Activated T-helper 9 cell treated with anti-CD3 and anti-CD28 coated beads, Interleukin-2, amount 50 U/mL, for 16 hours (primary cell): ENCODE measurements at places on chromosomes 2 and 18.

- no peak for DNase-seq
Observed at GRCh38 chr18:74456017-74456348, 1.1 kb downstream of the DIPK1C start.

DNA sequence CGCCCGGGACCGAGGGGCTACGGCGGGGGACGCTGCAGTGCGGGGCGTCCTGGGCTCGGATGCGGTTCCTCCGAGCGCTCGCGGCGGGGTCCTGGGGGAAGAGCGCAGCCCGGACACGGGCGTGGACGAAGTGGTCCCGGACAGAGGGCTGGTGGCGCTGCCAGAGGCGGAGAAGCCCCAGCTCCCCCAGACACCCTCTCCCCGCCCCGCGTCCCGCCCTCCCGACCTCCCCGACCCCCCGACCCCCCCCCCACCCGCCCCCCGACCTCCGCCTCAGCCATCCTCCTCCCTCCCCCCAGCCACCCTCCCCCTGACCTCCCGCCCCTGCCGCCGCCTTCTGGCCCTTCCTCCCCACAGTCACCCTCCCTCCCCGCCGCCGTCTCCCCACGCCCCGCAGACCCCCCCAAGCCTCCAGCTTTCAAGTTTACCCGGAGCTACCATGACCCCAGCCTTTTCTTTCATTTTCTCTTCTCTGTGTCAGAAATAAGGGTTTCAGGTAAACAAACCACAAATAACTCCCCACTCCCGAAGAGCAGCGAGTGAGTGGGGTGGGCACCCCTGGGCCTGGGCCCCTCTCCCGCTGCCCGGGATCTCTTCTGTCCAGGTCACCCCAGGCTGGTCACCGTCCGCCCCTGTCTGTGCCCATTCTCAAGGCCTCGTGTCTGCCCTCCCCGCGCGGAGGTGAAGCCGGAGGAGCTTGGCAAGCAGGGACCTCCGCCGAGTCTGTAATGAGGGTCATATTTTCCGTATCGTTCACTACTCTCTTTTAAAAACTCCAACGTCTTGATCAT lies 5.1 kb downstream of the NFATC1 start:
- peak; percentile 66 for DNase-seq

DNA sequence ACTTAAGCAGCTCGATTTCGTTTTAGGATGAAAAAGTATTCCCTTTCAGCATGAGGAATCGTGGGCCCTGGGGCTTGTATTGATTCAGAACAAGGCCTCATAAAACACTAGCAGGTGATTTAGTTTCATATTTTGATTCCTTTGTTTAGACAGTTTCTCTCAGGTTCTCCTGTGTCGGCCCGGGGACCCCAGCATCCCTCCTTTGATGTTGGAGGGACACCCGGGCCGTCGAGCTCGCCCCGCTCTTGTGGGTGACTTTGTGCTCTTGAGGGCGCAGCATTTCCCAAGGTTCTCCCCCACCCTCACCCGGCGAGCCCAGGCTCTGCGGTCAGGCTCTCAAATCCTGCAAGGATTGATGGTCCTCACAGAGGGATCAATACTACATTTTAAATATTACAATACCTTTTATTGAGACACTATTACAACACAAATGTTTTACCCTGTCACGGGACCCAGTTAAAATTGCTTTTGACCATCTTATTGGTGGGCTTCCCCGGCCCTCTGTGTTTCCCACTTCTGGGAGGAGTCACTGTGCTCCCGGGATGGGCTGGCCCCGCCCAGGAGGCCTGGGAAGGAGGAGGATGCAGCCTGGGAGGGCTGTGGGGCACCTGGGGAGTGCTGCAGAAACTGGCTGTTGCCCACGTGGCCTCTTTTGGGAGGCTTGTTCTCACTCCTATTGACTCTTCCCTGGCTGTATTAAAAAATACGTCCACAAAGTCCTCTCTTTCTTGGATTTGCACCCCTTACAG lies 222.6 kb downstream of the INSIG2 start:
- DNase-seq, result no peak

DNA sequence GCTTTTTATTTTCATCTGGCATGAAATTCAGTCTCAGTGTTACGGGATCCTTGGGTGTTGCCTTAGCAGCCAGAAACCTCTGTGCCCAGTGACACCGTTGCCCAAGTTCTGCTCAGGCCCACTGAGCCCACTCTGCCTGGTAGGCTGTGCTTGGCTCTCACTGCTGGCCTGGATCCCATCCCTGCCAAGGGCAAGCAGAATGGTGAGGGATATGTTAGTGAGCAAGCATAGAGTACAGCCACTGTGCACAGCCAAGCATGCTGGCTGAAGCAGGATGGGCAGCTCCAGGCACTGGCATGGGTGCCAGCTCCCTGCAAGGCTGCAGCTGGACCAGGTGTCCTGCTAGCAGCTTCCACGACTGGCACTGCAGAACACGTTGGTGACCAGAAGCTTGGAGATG lies 194.7 kb upstream of the TFPI start:
- no peak for DNase-seq

DNA sequence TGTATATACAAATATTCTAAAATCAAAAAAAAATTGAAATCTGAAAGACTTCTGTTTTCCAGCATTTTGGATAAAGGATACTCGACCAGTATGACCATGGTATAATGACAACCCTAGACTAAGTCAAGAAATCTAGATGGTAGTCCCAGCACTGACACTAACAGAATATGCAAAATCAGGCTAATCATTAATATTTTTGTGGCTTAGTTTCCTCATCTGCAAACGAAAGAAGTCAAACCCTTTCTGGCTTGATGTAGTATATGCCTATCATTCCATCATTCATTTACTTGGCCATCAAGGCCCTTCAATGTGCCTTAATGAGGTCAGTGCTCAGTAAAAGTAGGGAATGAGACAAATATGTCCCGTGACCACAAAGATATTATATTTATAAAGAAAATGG lies 83.5 kb downstream of the NCKAP5 start:
- DNase-seq, result no peak

DNA sequence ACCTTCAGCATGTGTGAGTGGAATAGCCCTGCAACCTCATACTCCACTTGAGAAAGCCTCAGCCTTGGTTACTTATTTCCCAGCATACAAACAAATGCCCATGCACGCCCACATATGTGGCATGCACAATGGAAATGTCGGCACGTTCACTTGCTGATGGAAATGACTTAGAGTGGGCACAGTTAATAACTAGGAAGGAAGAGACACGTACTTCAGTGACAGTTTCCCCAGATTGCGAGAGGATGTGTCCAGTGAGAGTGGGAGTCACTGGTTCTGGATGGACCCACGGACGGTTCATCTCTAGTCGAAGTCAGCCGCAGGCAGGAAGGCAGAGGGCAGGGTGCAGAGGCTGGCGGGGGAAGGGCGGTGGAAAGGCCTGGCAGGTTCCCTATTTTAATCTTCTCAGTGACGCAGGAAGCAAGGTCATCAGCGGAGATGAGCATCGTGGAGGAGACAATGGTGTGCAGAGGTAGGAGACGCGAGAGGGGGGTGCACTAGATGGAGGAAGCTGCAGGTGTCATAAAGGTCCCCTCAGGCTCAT lies 350.7 kb upstream of the MYT1L start:
- no peak for DNase-seq

GRCh38 chr2:161424394-161424769 lies 8.3 kb downstream of the TBR1 start:
- DNase-seq, result no peak

GRCh38 chr2:221166292-221166691 lies 405.8 kb downstream of the EPHA4 start:
- no peak for DNase-seq

GRCh38 chr18:22060361-22060760 lies 109.0 kb upstream of the GATA6 start:
- DNase-seq, result no peak

DNA sequence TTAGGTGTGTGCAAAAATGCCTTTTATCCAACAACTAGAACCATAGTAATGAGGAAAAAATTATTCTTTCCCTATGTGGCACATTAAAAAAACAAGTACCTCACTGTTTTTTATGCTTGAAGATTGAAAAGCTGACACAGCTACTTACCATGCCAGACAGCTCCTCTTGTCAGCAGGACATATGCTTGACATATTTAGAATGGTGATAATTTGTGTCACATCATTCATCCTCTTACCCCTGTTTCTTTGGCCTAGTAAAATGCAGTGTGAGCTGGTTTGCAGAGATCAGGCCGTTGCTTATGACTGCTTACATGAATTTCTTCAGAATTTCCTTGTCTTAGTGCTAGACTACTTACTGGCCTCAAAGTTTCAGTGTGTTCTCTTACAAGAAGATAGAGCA lies 869.9 kb downstream of the LRP1B start:
- no peak for DNase-seq

GRCh38 chr18:13323186-13323585 lies 104.6 kb downstream of the LDLRAD4 start:
- DNase-seq, result no peak

GRCh38 chr2:70009762-70010575 lies 48.5 kb upstream of the ASPRV1 start:
- DNase-seq, result no peak

GRCh38 chr2:141001750-141002149 lies 1129.1 kb downstream of the LRP1B start:
- DNase-seq, result no peak

- no peak for DNase-seq
Observed at GRCh38 chr2:60961457-60961856, 56.1 kb upstream of the PEX13 start.

DNA sequence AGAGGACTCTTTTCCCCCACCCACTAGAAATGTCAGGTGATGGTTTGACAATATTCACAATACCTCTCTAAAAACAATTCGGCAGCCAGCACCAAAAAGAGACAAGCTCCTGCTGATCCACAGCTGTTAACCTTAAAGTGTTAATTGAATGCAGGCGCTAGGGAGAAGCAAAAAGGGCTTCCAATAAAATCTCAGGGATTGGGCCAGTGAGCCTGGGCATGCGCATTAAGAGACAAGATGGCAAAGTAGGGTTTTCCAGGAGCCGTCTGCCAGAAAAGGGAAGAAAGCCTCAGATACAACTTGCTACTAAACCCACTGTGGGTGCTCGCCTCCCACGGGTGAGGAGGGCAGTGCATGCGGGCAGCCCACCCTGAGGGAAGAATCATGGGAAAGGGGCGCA lies 98.8 kb downstream of the HS6ST1 start:
- DNase-seq, result no peak

DNA sequence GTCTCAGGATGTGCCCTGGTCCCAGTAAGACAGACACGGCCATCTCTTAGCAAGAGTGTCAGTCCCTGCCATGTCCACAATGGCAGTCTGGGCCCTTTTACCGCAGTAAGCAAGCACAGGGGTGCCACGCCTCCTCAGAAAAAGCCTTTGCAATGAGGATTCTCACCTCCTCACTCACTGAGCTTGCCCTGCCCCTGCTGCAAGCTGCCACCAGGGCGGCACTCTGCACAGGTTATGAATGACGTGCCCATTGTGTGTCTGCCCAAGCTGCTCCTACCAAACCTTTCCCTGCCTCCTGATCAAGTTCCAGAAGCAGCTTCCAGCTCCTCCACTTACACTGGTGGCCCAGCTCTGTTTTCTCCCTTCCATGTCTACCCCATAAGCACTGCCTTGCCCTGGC lies 23.3 kb downstream of the ERCC3 start:
- DNase-seq, result no peak

GRCh38 chr2:150528861-150529801 lies 41.7 kb upstream of the RND3 start:
- no peak for DNase-seq

GRCh38 chr18:36692371-36692770 lies 136.4 kb downstream of the TPGS2 start:
- no peak for DNase-seq

DNA sequence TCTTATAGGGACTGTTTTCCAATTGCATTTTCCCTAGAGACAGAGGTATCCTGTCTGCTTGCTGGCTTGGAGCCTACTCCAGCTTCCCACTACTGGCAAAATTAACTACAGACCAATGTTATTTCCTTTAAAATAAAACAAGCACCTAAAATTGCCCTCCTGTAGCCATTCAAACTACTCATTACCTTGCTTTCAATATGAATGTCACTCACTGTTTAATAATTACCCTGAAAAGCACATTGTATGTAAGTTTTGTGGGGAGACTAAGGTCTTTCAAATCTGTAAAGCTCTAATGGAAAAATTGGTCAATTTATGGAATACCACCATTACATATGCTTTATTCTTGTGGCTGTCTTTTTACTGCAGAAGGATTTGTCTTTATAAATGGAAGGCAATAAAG lies 87.3 kb downstream of the DOCK10 start:
- DNase-seq, result no peak

DNA sequence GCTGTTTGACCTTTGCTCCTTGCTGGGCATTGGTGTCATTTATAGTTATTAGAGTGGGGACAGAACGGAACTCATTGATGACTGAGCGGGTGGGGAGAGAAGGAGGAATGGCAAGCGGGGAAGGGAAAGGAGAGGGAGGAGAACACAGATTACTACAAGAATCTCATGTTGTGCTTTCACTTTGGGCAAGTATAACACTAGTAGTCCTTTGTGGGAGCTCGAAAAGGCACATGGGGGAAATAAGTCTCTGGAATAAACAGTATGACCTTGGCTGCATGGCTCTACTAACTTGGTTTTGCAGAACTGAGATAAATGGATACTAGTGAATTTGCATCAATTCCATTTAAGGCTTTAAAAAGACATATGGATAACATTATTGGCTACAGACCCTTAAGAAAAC lies 161.7 kb upstream of the NABP1 start:
- no peak for DNase-seq

- DNase-seq, result no peak
Observed at GRCh38 chr2:102235491-102235890, 48.7 kb downstream of the IL1RL2 start.

- no peak for DNase-seq
Observed at GRCh38 chr2:38301969-38302702, 74.9 kb downstream of the ATL2 start.
